Activated CD4-positive, alpha-beta T cell treated with anti-CD3 and anti-CD28 coated beads, Interleukin-2, amount 50 U/mL, for 48 hours (primary cell): ENCODE measurements at places on chromosomes 5 and 9.

DNA sequence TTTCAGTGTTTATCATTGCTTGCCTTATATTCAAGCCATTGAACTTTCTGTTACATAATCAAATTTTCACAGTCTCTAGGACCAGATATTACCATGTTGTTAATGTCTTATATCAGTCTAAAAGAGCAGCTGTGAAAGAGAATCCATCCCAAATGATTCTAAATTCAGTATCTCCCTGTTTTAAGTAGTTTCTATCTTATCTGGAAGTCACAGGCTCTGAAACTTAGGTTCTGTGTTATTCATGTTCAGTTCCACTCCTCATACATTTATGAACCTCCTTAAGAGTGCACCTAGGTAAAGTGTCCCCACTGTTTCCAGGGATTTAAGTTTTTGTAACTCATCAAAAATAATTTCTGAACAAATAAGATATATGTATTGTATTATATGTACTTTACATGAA, 9.7 kb downstream of the LYRM7 start:
- no peak for DNase-seq

DNA sequence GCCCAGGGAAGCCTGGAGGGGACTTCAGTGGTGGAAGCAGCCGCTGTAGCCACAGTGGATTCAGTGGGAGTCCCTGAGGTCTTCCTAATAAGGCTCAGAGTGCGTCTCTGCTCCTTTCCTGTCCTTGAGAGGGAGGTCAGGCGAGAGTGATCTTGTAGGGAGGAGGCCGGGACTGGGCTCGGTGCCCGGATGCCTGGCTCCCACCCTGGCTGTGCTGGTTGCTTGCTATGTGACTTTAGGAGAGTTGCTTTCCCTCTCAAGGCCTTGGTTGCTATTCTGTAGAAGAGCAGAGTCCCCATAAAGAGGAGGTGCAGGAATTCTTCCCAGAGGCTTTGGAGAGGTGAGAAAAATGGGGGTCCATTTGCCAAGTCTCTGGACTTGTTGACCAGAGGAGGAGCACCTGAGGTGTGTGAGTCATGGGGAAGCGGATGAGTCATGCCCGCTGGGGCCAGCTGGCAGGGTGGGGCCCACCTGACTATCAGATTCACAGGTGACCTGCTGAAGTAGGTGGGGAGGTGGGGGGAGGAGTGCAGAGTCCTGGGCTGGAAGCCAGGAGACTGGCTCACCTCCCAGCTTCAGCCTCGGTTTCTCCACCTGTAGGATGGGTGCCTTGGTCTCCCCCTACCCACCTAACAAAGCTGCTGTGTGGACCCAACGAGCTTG, 13.8 kb downstream of the GSN start:
- DNase-seq: no peak

DNA sequence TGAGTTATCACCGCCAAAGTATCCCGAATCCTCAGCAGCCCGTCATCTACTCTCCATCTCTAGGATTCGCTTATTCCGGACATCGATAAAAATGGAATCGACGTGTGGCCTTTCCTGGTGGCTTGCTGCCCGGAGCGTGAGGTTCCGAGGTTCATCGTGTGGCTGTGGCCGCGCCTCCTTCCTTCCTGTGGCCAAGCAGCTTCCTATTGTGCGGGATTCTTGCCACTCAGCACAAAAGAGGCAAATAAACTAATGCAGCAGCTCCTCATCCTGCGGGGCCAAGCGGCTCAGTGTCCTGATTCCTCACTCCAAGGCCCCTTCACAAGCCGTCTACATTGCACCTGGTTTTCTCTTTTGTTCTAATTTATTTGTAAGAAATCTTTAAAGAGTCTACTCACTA, 800.9 kb downstream of the CDH9 start:
- DNase-seq: no peak

DNA sequence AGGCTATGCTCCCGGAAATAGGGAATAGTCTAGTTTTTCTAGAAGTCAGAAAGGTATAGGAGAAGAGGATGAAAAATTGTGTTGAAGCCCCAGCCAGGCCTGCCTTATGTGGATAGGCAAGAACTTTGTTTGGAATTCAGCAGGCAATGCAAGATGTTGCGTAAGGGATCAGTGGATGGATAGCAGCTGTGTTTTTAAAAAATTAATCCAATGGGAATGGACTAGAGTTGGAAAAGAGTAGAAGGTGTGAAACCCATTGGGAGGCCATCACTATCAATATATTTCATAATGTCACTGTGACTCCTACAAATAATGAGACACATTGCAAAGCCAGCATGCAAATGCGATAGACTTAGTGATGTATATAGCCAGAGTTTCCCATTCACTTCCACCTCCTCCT, 281.9 kb downstream of the MARCHF11 start:
- no peak for DNase-seq

GRCh38 chr9:125851979-125852378, 104.8 kb downstream of the PBX3 start:
- no peak for DNase-seq

DNA sequence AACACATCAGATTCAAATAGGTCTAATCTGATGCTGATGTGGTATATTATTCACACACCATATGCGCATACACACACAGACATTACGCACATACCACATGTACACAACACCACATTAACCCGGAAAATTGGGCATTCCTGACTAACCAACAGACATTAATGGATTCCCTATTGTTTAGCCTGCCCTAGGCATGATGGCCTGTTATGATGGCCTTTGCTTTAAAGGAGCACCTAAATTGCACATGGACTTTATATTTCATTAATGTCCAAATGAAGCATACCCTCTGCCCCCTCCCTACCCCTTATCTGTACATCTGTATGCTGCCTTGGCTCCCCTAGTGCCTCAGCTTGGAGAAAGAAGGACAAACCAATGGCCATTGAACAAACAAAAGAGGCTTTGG, 127.7 kb upstream of the PRLR start:
- DNase-seq: no peak

GRCh38 chr5:84623019-84623418, 238.3 kb upstream of the EDIL3 start:
- no peak for DNase-seq

- DNase-seq: no peak
Observed at GRCh38 chr9:109206670-109207069, 39.6 kb upstream of the FRRS1L start.

DNA sequence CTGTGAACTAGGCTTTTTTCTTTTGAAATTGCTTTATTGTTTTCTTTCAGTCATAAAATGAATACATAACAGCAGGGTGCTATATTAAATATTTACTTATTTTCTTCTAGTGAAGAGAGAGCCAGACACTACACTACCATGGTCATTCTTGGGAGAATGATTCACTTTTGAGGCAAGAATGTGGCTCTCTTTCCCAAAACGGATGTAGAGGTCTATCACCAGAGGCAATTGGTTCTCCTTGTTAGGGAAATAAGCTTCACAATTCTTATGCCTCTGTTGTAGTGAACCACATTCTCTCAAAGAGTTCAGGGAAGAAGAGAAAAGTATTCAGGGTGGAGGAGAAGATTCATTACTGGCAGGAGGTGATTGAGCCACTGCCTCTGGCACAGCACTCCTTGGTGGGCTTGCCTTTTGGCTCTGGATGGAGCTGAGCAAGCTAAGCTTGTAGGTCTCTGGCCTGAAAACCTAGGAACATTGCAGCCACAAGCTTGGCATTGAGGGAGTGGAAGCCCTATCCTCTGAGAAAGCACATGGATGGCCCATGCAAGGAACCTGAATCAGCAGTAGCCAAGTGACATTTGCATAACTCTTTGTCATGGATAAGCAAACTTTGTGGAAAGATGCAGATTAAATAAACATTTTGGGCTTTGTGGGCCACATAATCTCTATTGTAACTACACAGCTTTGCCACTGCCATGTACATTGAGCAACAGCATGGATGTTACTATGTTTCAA, 179.0 kb upstream of the TNC start:
- DNase-seq: no peak

DNA sequence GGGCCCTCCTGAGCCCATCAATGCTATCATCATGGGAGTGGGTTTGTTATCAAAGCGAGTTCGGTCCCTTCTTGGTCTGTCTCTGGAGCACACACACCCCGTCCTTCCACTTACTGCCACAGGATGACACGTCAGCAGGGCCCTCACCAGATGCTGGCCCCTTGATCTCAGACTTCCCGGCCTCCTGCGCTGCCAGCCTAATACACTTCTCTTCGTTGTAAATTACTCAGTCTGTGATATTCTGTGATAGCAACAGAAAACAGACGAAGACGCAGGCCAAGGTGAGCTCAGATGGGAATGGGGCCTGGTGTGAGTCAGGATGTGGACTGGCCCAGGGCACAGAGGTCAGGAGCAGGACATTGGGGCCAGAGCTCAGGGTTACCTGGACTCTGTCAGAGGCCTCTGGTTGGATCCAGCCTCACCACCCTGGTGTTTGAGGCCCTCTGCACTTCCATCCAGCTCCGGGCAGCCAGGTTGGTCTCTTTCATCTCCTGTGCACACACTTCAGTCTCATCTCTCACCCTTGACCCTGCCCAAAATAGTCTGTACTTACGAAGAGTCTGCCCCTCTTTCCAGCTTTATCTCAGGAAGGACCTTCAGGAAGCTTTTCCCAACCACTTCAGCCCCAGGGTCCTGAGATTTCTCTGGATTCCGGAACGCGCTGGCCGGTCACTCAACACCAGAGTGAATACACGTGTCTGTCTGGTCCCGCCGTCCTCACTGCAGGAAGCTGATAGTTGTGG, 26.0 kb upstream of the CNOT6 start:
- no peak for DNase-seq

- no peak for DNase-seq
Observed at GRCh38 chr9:133762488-133763271, 24.5 kb upstream of the SARDH start.

GRCh38 chr5:4700069-4700468, 440.1 kb upstream of the ADAMTS16 start:
- peak; percentile 4 for DNase-seq

GRCh38 chr5:34651791-34652190, 4.3 kb upstream of the RAI14 start:
- DNase-seq: no peak

DNA sequence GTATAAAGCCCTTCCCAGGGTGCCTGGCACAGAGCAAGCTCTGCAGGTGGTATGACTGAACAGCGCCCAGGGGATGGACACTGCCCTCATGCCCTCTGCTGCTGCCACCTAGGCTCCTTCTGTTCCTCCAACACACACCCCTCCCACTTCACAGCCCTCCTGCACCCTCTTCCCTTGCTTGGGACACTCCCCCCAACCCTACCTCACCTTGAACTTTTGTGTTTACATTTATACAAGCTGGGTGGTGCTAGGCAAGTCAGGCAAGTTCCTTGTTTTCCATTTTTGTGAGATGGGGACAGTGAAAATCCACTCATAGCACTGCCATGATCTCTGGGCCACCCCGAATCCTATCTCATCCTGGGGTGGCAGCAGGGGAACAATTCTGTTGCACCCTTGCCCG, 18.8 kb upstream of the CORO2A start:
- DNase-seq: no peak

GRCh38 chr9:136690104-136690805, 3.0 kb upstream of the AGPAT2 start:
- DNase-seq: no peak

GRCh38 chr9:125884218-125884595, 137.0 kb downstream of the PBX3 start:
- DNase-seq: no peak

DNA sequence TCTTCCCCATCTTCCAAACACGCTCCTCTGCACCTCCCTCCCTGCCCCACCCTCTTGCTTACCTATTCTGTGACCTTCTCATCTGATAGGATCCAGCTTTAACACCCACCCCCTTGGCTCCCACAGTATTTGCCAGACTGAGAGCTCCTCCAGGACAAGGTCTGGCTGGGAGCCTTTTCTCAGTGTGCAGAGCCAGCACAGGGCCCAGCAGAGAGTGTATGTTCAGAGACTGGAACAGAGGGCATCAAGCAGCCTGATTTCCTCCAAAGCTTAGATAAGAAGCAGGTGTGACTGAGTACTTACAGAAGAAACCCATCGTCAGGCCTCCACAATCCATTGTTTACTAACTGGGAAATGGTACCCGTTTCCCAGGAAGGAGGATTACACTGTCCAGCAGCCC, 26.6 kb downstream of the LHX6 start:
- no peak for DNase-seq

- DNase-seq: no peak
Observed at GRCh38 chr9:120014796-120015195, 565.2 kb downstream of the CDK5RAP2 start.

- DNase-seq: no peak
Observed at GRCh38 chr5:126348855-126349635, 74.2 kb upstream of the GRAMD2B start.

GRCh38 chr5:39257554-39257953, 38.2 kb upstream of the FYB1 start:
- DNase-seq: no peak

- no peak for DNase-seq
Observed at GRCh38 chr5:124402144-124402581, 344.3 kb downstream of the ZNF608 start.

GRCh38 chr5:134833340-134834032, 12.3 kb upstream of the C5orf24 start:
- DNase-seq: no peak

GRCh38 chr9:36250079-36250478, 8.2 kb downstream of the GNE start:
- no peak for DNase-seq

DNA sequence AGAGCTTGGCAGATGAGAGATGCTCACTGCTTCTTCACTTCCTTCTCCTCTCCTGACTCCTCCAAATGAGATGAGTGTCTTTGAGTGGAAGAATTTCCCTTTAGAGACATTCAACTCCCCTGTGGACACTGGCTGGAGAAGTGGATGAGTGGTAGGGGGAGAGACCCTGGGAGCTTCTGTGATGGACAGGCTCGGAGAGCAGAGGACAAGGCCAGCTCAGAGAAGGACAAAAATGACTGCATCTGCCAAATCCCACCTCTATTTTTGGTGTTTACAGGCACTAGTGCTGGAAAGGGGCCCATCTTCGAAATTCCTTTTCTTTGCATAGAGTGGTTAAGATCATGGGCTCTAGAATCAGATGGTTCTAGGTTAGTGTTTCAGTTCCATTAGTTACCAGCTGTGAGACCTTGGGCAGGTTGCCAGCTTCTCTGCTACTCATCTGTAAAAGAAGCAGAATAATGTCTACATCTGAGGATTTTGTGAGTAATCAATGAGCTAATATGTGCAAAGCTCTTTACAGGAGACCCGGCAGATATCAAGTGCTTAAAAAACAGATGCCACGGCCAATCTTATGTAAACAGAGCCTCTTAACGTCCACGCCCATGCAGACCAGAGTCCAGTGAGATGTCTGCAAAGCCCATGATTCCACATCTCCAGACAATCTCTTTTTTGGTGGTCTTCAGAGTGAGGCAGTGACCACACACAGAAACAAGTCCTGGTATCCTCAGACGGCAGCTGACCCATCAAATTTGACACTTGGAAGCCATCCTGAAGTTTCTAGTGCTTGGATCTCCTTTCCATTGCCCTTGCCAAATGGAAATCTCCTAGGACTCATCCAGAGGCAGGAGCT, 13.6 kb upstream of the COL27A1 start:
- no peak for DNase-seq
